ENCODE measurements at places on chromosomes 11 and 22. TPM values are rescaled to one million over a fixed set of nuclear protein-coding genes. Genes with fewer than 3 reads are reported as not detected.

GRCh38 chr11:56659755-56660154 is 3.7 kb upstream of the OR5AR1 start:
- H3K27ac ChIP-seq, result no peak overlapping the region
- H3K36me3 ChIP-seq, result no peaks in the 10 kb centered on the region
- H3K4me1 ChIP-seq, result no peaks in the 10 kb centered on the region
- no peak for DNase-seq
- no peaks in the 10 kb centered on the region for H3K27me3 ChIP-seq

DNA sequence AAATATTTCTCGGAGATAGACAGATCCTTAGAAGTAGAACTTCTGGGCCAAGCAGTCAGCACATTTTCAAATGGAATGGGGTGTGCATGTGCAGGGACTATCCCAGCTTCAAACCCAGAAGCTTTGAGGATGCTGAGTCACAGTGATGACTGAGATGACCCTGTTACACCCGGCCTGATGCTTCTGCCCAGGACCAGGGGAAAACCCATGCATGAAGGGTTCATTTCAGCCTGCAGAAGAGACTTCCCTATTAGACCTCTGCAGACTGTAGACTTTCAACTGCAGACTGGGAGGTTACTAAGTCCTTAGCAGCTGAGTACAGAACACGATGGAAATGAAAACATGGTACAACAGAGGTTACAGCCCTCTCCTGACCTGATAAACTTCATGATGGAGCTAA is 3.6 kb upstream of the OR2AT4 start:
- DNase-seq, result no peak
- no peaks in the 10 kb centered on the region for H3K4me1 ChIP-seq
- no peak overlapping the region for H3K4me3 ChIP-seq
- H3K27ac ChIP-seq, result no peak overlapping the region
- no peaks in the 10 kb centered on the region for H3K36me3 ChIP-seq
- H3K27me3 ChIP-seq, result no peaks in the 10 kb centered on the region

GRCh38 chr22:29245626-29246385 is 22.0 kb downstream of the RHBDD3 start:
- H3K27me3 ChIP-seq, result no peaks in the 10 kb centered on the region
- DNase-seq, result peak; percentile 79
- H3K36me3 ChIP-seq, result no peaks in the 10 kb centered on the region
- no peaks in the 10 kb centered on the region for H3K4me1 ChIP-seq

Gene SLC25A45
- 16.5 TPM for total RNA-seq

DNA sequence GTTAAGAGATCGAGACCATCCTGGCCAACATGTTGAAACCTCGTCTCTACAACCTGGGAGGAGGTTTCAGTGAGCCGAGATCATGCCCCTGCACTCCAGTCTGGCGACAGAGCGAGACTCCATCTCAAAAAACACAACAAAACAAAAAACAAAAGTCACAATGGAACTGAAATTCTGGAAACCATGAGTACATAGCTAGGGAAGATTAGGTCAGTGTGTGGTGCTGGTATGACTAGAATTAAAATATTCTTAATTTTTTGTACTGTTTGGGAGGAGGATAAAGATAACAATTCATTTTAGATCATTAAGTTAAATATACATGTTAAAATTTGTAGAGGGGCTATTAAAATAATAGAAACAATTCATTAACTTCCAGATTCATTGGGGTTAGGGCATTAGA is 344.4 kb downstream of the TBC1D22A start:
- H3K27ac ChIP-seq, result no peak overlapping the region
- no peak overlapping the region for H3K4me3 ChIP-seq
- H3K36me3 ChIP-seq, result no peaks in the 10 kb centered on the region

Gene GGTLC2
- not detected for total RNA-seq

GRCh38 chr22:39090426-39091064 is 6.5 kb upstream of the APOBEC3H start:
- H3K27ac ChIP-seq, result no peak overlapping the region
- H3K4me1 ChIP-seq, result no peaks in the 10 kb centered on the region
- H3K36me3 ChIP-seq, result no peaks in the 10 kb centered on the region
- no peak for DNase-seq

DNA sequence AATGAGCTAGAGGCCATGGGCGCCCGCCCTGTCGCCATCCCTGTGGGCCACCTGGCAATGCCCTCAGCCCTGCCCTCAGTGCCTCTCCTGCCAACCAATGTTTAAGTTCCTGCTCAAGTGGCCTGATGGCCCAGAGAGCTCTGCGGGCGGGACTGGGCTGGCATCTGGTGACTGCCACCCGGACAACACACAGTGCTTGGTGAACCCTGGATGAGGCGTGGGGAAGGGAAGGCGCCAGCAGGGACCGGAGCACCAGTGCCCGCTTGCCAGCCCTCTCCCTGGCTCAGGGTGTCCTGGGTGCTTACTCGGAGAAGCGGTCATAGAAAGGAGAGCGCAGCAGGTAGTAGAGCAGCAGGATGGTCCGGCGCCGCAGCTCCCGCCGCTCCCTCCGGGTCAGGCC is 4.2 kb downstream of the PEX16 start:
- DNase-seq, result no peak
- H3K27ac ChIP-seq, result no peak overlapping the region
- H3K36me3 ChIP-seq, result peaks cover 38% of the 10 kb centered on the region
- no peak overlapping the region for H3K4me3 ChIP-seq
- peaks cover 9% of the 10 kb centered on the region for H3K4me1 ChIP-seq

DNA sequence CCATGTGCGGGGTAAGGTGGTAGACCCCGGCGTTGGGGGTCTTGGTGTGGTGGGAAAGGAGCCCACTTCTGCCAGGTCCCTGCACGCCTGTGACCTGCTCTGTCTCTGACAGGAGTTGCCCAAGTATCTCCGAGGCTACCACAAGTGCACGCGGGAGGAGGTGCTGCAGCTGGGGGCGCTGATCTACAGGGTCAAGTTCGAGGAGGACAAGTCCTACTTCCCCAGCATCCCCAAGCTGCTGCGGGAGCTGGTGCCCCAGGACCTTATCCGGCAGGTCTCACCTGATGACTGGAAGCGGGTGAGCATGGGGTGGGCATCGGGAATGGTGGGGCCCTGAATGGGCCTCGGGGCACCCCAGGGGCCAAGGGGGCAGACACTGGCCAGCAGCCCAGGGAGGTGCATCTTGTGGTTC is 83.0 kb downstream of the MYO7A start:
- no peaks in the 10 kb centered on the region for H3K36me3 ChIP-seq
- H3K27me3 ChIP-seq, result no peaks in the 10 kb centered on the region
- no peaks in the 10 kb centered on the region for H3K4me1 ChIP-seq
- DNase-seq, result no peak

- H3K36me3 ChIP-seq, result no peaks in the 10 kb centered on the region
- no peaks in the 10 kb centered on the region for H3K4me1 ChIP-seq
- H3K27ac ChIP-seq, result no peak overlapping the region
Measured at GRCh38 chr11:129320494-129320893, 55.2 kb upstream of the BARX2 start.

- H3K27me3 ChIP-seq, result no peaks in the 10 kb centered on the region
- no peak overlapping the region for H3K4me3 ChIP-seq
- DNase-seq, result no peak
- no peaks in the 10 kb centered on the region for H3K4me1 ChIP-seq
- no peak overlapping the region for H3K27ac ChIP-seq
Measured at GRCh38 chr22:34951212-34951611, 114.7 kb upstream of the ISX start.

DNA sequence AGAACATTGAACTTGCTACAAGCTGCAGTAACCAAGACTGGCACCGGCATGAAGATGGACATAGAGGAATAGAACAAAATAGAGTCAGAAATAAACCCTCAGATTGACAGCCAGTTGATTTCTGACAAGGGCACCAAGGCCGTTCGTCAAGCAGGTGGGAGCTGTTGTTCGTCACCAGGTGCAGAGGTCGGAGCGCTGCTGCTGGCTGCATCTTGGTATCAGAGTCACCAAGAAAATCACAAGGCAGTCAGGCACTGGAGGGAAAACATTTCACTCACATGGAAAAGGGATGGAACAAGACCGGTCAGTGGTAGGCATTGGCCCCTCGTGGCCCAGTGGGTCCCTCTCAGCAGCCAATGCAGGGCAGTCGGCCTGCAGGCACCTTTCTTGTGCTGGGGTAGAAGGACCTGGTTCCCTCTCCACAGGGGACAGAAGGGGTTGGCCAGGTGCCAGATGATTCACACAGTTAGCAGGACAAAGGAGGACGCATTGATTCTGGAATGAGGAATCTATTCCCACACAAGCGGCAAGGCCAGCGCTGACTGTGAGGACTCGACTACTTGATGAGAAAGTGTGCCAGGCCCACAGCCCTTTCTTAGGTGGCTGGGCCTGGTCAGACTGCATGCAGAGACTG is 115.8 kb upstream of the FGF3 start:
- no peaks in the 10 kb centered on the region for H3K36me3 ChIP-seq
- no peak overlapping the region for H3K27ac ChIP-seq
- no peak overlapping the region for H3K4me3 ChIP-seq
- no peaks in the 10 kb centered on the region for H3K27me3 ChIP-seq

- no peak for DNase-seq
- H3K27ac ChIP-seq, result no peak overlapping the region
- H3K4me3 ChIP-seq, result no peak overlapping the region
- no peaks in the 10 kb centered on the region for H3K27me3 ChIP-seq
- peaks cover 13% of the 10 kb centered on the region for H3K4me1 ChIP-seq
- peaks cover 2% of the 10 kb centered on the region for H3K36me3 ChIP-seq
Measured at GRCh38 chr11:74966651-74967050, 17.6 kb downstream of the SPCS2 start.

DNA sequence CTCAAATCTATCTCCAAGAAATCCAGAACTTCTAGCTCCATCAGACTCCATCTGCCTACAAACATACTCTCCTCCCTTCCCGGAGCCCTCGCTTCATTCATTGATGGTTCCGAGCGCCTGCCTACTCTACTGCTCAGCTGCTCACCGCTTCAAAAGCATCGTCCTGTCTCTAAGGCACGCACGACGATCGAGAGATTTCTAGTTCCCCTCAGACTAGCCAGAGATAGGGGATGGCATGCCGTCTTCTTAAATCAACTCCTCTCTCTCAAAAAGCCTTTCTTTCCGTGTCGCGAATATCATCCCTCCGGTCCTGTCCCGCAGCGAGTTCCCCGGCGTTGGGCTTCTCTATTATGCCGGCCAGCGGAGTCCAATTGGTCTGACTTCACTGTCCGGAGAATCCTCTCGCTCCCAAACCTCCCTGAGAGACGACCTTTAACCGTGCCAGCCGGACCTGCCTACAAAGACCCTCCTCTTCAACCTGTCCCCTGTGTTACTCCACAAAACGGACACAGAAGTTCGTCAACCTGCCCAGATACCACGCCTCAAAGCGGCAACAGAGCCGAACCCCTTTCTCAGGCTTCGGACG is 592 bp downstream of the EEF1G start:
- peaks cover 29% of the 10 kb centered on the region for H3K4me1 ChIP-seq
- H3K36me3 ChIP-seq, result peaks cover 39% of the 10 kb centered on the region
- H3K27me3 ChIP-seq, result no peaks in the 10 kb centered on the region
- DNase-seq, result no peak
- peak overlapping the region; percentile 56 for H3K4me3 ChIP-seq

Gene CCDC86
- total RNA-seq, result 9.9 TPM

Gene TIMP3
- 535 TPM for total RNA-seq

DNA sequence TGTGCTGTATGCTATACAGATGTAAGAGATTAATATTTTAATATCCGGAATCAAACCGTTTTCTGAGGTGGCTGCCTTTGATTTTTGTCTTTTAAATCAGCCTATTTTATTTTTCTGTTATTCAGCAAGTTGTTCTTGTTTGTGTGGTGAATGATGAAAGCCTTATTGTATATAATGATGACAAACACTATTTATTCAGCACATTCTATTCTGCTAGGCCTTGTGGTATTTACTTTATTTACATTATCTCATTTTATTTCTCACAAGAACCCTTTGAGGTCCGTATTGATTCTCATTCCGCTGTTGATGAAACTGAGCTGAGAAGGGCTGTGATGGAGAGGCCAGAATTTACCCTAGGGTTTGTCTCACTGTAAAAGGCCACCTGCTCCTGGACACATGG is 40.5 kb downstream of the KREMEN1 start:
- H3K4me3 ChIP-seq, result no peak overlapping the region
- H3K27me3 ChIP-seq, result no peaks in the 10 kb centered on the region
- DNase-seq, result no peak
- H3K4me1 ChIP-seq, result no peaks in the 10 kb centered on the region
- no peaks in the 10 kb centered on the region for H3K36me3 ChIP-seq

Gene TENM4
- total RNA-seq, result 16.8 TPM

DNA sequence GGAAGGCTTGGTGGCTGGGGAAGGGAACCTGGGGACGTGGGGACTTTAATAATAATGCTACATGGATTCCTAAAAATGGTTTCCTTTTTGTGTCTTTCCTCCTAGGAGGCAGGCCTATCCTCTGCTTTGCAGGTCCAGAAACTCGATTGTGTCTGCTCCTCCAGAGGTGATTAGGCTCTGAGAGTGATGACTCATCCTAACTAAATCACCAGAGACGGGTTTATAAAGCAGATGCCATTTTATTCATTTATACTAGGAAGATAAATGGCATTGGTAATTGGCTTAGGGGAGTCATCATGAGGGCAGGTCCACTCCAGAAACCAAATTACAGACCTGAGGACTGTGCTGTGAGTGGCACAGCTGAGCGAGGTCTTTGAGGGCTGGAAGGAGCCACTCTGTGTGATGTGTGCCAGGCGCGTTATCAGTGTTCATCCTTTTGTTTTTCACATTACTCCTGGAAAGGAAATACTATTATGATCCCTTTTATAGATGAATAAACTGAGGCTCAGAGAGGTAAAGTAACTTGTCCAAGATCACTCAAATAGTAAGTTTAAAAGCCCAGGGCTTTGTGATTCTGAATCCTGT is 7.1 kb downstream of the NLRX1 start:
- H3K36me3 ChIP-seq, result peaks cover 16% of the 10 kb centered on the region
- H3K4me3 ChIP-seq, result no peak overlapping the region
- H3K27ac ChIP-seq, result no peak overlapping the region
- H3K27me3 ChIP-seq, result no peaks in the 10 kb centered on the region

DNA sequence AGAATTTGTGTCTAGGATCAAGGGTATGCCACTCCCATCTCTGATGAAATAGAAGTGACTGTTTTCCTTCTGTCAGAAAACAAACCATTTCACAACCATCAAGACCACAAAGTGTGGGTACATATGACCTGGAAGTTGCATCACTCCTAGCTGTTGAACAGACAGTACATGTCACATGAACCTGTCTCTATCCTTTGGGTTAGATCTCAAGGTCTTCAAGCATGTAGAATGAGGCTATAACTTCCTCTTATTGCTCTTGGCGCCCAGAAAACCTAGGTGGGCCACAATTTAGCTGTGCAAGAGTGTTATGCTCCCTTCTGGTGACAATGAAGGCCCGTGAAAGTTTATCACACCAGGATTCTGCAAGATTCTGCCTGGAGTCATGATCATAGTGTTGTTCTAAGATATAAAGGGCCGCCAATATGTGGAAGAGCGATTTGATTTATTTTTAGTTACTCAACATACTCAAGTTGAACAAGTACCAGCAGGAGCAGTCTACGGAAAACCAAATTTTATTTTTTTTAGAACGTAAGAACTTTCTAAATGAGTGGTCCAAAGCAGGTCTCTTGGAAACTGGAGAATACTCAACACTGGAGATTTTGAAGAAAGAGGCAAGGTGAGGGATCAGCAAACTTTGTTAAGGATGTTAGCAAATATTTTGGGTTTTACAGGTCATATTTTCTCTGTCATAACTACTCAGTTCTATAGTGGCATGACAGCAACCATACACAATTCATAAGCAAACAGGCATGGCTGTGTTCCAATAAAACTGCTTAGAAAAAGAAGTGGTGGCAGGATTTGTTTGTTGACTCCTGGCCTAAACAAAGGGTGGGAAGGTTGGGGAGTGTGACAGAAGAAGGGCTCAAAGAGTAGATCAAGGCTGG is 101.8 kb downstream of the USP35 start:
- no peak overlapping the region for H3K27ac ChIP-seq
- peaks cover 4% of the 10 kb centered on the region for H3K4me1 ChIP-seq
- no peak overlapping the region for H3K4me3 ChIP-seq
- no peaks in the 10 kb centered on the region for H3K36me3 ChIP-seq
- H3K27me3 ChIP-seq, result no peaks in the 10 kb centered on the region

GRCh38 chr22:23437779-23438178 is 142.3 kb downstream of the IGLL1 start:
- no peak overlapping the region for H3K4me3 ChIP-seq
- H3K4me1 ChIP-seq, result peaks cover 11% of the 10 kb centered on the region
- no peaks in the 10 kb centered on the region for H3K36me3 ChIP-seq
- DNase-seq, result no peak
- no peaks in the 10 kb centered on the region for H3K27me3 ChIP-seq

Data from thyroid gland (tissue), 4 donors.